ENCODE measurements at places on chromosomes 12 and 14. TPM values are rescaled to one million over a fixed set of nuclear protein-coding genes. Genes with fewer than 3 reads are reported as not detected.

Gene OR4E2
- not detected for total RNA-seq

Gene CCDC198
- 60.3 TPM for total RNA-seq

Gene CACNA2D4
- 0.87 TPM for total RNA-seq

Gene TMEM233
- not detected for total RNA-seq

Gene PPHLN1
- 36.6 TPM for total RNA-seq

DNA sequence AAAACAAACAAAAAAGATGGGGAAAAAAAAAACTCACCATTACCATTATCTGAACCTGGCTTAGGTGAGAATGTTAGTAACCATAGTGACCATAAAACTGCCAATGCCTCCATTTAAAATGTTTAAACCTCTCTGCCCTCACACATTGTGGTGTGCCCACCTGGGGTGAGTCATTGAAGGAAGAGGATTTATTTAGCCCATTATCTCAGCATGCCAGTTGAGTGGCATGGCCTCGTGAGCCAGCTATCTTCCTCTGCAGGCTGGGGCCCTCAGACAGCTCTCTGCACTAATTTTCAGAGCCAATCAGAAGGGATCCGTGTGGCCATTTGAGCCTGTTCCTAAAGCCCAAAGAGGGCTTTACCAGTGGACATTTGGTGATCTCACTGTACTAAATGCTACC lies 81.8 kb upstream of the CCDC198 start:
- no peak for DNase-seq

- no peak for DNase-seq
Measured at GRCh38 chr12:118544569-118544968, 168.2 kb downstream of the SUDS3 start.

GRCh38 chr12:44677724-44678123 lies 198.4 kb downstream of the NELL2 start:
- DNase-seq = no peak

- DNase-seq = no peak
Measured at GRCh38 chr12:103936679-103937078, 6.5 kb downstream of the HSP90B1 start.

GRCh38 chr14:105853089-105853906 lies 326.9 kb downstream of the TMEM121 start:
- peak; percentile 66 for DNase-seq

DNA sequence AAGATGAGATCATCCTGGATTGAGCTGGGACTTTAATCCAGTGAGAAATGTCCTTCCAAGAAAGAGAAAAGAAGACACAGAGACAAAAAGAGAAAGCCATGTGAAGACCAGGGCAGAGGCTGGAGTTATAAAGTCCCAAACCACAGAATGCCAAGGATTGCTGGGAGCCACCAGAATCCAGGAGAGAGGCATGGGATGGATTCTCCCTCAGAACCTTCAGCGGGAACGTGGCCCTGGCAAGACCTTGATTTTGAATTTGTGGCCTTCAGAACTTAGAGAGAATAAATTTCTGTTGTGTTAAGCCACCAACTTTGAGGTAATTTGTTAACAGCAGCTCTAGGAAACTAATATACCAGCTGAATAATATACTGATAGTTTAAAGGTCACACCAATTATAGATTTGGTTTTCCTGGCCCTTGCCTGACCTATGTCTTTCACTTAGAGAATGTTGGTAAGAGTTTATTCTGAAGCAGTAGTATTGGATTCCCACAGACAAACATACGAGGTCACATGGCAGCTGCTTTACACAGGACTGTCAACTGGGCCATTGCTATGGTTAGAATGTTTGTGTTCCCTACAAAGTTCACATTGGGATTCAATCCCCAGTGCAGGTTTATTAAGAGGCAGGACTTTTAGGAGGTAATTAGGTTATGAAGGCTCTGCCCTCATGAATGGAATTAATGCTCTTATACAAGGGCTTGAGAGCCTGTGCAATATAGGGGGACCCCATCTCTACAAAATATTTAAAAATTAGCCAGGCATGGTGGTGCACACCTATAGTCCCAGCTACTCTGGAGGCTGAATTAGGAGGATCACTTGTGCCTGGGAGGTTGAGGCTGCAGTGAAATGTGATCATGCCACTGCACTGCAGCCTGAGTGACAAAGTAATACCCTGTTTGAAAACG lies 156.5 kb upstream of the EEA1 start:
- DNase-seq = no peak

DNA sequence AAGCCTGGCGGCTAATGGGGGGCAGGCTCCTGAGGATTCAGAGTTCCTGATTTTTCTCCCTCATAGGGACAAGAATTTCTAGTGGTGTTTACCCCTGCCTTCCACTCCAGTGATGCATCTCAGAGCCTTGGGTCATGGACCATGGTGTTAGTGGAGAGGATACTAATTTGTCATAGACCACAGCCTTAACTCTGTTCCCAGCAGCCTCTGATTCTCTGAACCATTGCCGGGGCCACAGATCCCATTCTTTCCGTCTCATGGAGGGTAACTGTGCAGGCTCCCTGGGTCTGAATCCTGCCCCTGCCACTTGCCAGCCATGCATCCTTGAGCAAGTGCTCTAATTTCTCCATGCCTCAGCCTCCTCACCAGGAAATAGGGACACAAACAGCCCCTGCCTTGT lies 55.1 kb downstream of the RPH3A start:
- peak; percentile 48 for DNase-seq

GRCh38 chr12:75341873-75342272 lies 7.4 kb downstream of the GLIPR1L1 start:
- DNase-seq = no peak

DNA sequence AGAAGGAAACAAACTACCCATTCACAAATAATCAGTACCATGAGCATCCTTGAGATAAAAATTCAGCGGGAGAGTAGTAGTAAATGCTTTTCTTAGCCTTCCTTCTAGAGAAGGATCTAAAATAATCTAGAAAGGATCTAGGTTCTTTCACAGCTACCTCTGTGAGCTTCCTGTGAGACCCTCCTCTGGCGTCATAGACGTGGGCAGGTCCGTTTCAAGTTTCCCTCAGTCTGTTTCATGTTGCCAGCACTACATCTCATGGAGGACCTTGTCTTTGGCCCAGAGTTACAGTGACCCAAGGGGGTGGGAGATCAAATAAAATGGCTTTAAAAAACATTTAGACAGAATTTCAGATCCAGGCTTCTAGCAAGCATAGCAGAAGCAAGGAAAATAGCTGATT lies 13.6 kb downstream of the DAAM1 start:
- DNase-seq = no peak

Measured in type B pancreatic cell (in vitro differentiated cells).